ENCODE measurements at places on chromosomes 3 and 15.

GRCh38 chr3:120156699-120157098, 62.5 kb upstream of the GSK3B start:
- DNase-seq: no peak

DNA sequence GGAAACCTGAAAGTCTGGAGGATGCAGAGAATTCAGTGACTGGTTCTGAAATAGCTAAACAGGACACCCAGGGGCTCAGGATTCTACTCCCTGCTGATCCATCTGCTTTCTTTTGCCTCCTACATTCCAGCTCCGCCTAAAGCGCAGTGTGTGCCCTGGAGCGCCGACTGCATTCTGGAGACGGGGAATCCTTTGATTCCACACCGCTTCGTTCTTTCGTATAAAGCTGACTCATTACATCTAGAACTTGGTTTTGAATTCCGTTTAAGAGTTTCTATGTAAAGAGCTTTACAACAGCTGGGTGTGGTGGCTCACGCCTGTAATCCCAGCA, 61.8 kb downstream of the SENP2 start:
- DNase-seq: no peak

DNA sequence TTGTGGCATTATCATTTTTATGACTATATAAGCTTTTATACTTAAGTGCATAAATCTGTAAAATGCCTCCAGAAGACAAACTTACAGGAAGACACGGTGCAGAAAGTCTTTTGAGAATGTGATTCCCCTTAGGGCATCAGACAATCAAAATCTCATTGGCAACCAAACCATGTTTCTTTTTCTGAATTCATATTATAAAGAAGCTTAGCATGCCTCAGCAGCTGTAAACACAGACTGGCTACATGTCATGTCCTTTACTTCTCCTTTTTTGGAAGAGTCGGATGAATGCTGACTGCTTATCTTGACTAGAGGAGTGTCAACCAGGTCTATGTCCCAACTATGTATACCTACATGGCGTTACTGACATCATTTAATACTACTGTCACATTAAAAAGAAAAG, 150.1 kb downstream of the PLD1 start:
- DNase-seq: no peak

- DNase-seq: no peak
Measured at GRCh38 chr3:120683213-120683612, 1.2 kb upstream of the HGD start.

- peak; percentile 24 for DNase-seq
Measured at GRCh38 chr3:146189519-146190173, 28.7 kb upstream of the PLOD2 start.

- DNase-seq: no peak
Measured at GRCh38 chr15:79002581-79002980, 57.7 kb upstream of the CTSH start.

- DNase-seq: no peak
Measured at GRCh38 chr3:189143321-189143720, 28.4 kb upstream of the TPRG1 start.

DNA sequence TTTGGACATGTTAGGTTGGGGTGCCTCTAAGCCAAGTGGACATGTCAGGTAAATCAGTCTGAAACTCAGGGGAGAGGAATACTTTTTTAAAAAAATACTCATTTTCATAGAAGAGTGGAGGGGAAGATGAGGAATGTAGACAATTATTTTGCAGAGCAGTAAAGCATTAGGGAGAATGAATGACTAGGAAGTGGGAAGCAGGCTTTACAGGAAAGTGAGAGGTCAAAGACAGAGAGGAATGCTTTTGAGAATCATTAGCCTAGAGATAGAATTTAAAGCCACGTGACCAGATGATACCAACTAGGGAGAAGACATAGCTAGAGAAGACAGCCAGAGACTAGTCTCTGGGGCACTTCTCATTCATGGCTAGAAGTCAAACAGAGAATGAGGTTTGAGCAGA, 91.0 kb downstream of the RAD18 start:
- DNase-seq: no peak

DNA sequence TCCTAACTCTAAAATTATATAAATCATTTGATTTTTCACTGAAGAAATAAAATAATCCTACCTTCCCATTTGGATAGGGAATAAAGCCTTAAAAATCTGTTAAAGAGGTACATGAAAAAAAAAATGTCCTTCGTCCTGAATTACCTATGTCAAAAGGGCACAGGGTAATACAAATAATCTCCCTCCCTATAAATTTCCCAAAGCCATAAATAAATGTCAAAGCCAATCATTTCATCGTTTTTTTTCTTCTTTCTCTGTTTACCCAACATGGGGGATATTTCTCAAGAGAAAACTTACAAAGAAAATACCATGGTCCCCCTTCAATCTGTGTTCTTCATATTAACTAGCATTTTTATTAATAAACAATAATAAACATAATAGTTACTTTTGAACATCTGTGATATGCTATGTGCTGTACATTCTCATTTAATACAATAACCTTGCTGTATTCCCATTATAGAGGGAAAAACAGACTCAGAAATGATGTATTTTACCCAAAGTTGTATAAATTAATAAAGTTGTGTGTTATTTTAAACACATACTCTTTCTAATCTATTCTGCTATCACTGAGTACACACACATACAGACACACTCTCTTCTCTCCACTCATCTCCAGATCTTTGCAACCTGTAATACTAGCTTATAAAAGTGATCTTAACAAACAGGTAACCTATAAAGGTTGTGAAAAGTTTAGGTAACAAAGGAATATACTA, 910 bp upstream of the ANKRD28 start:
- DNase-seq: no peak

- DNase-seq: no peak
Measured at GRCh38 chr3:130687327-130687726, 59.3 kb downstream of the PIK3R4 start.

- no peak for DNase-seq
Measured at GRCh38 chr15:31035610-31036009, 44.2 kb upstream of the MTMR10 start.

- DNase-seq: no peak
Measured at GRCh38 chr15:91498046-91498748, 355.3 kb upstream of the SLCO3A1 start.

GRCh38 chr15:38128341-38128781, 124.3 kb upstream of the SPRED1 start:
- no peak for DNase-seq

DNA sequence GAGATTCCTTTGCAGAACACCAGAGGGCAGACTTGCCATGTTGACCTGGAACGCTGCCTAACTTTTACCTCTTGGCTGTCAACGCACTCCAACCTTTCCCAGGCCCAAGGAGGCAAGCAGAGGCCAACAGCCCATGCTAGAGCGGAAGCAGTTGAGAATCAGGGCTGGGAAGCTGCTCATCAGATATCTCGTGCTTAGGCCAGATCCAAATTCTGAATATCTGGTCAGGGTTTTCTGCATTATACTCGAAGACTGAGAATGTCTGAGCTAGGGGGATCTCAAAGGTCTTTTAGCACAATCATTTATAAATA, 2.5 kb downstream of the XIRP1 start:
- DNase-seq: no peak

DNA sequence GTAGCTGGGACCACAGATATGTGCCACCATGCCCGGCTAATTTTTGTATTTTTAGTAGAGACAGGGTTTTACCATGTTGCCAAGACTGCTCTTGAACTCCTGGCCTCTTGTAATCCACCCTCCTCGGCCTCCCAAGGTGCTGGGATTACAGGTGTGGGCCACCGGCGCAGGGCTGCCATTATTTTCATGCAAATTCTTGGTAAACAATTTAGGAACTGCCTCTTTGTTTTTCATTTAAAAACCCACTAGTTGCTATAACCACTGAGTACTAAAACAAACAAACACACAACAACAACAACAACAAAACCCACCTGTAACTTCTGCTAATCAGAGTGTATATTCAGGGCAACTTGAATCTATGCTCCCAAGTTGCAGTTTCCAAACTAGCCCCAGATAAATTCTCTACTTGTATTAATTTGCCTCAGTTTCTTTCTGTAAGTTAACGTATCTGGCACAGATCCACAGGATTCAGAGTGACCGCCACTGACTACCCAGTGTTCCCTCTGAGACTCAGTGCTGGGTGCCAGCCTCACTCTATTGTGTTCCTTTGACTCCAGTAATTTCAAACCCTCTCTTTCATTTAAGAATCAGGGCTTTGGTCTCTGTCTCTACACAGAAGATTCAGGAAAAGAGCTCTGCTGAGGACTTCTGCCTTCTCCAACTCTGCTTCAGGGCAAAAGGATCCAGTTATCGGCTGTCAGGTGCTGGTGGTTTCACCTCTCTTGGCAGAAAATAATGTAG, 18.6 kb upstream of the ZNF710 start:
- no peak for DNase-seq

DNA sequence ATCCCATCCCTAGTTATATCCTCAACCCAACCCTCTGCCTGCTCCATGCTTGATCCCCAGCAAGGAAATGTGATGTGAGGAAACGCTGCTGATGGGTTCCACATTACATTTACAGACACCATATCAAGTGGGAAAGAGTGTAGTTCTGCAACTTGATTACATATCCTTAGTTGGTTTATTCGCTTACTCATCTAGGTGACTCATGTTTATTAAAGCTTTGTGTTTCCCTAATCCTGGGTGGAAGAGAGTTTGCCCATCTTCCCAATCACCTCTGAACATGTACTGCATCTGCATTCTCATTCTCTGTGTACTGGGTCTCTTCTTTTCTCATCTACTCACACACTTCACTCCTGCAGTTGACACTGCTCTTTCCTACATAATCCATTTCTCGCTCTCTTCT, 91.7 kb upstream of the PDZRN3 start:
- DNase-seq: no peak

Measured in NCI-H1930 (cell line).